ENCODE measurements at places on chromosomes 3 and 15.
A peak's percentile ranks its signal among the peaks of the same experiment; 100 is the strongest.

GRCh38 chr3:9730657-9731205, 804 bp upstream of the BRPF1 start:
- no peak for DNase-seq

DNA sequence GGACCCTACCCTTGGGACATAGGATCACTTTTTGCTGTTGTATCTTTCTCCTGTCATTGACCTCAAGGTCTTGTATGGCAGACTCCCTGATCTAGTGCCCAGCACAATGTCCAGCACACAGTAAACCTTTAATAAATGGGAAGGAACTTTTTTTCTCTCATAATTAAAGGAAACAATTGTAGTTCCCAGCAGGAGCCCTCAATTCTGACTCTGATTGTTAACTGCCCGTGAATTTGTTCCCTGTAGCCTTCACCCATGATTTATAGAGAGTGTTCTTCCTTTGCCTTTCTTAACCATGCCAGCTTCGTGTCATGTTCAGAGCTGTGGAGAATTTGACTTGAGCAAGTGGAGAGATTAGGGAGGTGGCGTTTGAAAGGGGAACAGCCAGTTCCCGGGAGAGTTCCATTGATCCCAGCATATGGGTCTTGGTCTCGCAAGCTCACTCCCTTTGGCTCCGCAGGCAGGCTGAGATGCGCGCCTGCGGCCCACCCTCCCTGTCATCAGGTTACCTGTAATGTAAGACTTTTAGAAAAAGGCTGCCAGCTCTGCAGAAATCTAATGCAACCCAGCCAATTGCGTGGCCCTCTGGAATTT, 182.6 kb downstream of the TP63 start:
- no peak for DNase-seq

DNA sequence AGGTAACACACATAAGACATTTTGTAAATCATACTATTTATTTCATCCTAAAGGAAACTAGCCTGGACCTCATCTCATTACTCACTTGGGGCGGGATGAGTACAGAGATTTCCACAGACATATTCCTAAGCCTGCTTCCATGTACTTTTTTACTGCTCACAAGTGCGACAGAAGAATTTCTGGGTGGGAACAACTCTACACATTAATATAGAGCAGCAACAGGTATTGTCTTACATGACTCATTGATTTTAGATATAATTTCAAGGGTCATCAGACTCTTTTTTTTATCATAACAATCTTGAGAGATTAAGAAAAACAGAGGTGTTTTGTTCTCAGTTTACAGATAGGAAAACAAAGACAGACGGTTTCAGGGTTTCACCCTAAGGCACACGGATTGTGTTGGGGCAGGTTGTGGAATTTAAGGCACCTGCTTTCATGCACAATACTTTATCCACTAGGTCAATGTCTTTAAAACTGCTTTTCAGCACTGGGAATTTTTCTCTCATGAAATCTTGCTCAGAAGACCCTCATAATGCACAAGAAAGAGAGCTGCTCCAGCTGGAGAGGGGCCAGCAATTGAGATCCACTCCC, 186.7 kb upstream of the CDIN1 start:
- DNase-seq, result no peak

- no peak for DNase-seq
Observed at GRCh38 chr3:9408546-9408945, 11.1 kb downstream of the SETD5 start.

- no peak for DNase-seq
Observed at GRCh38 chr3:120471643-120472042, 20.9 kb upstream of the FSTL1 start.

GRCh38 chr3:85726241-85726640, 767.5 kb downstream of the CADM2 start:
- DNase-seq, result no peak

GRCh38 chr3:125109536-125109925, 53.7 kb upstream of the HEG1 start:
- no peak for DNase-seq

- no peak for DNase-seq
Observed at GRCh38 chr15:72220687-72221086, 10.3 kb downstream of the PKM start.

GRCh38 chr3:171804618-171805389, 5.5 kb downstream of the PLD1 start:
- DNase-seq, result no peak

DNA sequence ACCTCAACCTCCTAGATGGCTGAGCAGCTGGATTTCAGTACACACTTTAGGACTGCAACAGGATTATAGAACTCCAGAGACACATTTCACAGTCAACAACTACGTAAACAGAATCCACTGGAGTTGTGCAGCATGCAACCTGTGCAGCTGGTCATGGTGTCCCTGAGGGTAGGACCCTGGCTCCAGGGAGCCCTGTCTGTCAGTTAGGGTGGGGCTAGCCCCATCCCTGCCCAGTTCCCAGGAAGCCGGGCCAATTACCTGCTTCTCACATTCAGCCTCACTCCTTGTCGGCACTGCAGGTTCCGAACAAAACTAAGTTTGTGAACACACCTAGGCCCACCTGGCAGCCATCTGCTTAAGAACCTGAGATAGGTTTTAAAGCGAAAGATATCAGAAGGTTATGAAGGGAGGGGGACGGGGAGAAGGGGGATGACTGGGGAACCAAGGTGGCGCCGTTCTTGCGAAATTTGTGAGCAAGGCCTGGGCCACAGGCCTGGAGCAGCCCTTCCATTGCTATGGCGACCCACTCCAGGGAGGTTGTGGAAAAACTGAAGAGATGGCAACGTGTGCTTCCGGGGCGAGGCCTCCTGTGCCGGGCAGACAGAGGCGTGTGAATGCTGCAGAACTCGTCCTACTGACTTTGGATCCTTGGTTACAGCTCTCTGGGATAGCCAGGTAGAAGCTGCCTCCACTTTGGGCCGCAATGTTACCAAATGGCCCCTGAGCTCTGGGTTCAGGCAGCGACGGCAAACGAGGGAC, 25.3 kb downstream of the ACSBG1 start:
- DNase-seq, result no peak

GRCh38 chr15:76151599-76151974, 91.8 kb downstream of the TMEM266 start:
- DNase-seq, result no peak

DNA sequence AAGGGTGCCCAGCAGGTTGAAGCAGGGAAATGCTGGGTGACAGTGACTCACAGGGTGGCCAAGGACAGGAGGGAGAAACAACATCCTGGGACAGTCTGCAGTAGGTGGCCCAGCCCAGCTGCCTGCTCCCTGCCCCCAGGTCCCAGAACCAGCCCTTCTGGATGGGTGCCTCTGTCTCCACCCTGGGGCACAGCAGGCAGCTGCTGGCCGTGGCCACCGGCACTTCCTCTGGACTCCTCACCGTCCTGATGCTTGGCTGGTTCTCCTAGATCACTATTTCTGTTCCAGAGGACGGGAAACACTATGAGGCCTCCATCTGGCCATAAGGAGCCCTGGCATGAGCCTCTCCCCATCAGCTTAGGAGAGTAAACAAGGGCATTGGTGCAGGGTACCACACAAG, 258.9 kb downstream of the XXYLT1 start:
- DNase-seq, result no peak

DNA sequence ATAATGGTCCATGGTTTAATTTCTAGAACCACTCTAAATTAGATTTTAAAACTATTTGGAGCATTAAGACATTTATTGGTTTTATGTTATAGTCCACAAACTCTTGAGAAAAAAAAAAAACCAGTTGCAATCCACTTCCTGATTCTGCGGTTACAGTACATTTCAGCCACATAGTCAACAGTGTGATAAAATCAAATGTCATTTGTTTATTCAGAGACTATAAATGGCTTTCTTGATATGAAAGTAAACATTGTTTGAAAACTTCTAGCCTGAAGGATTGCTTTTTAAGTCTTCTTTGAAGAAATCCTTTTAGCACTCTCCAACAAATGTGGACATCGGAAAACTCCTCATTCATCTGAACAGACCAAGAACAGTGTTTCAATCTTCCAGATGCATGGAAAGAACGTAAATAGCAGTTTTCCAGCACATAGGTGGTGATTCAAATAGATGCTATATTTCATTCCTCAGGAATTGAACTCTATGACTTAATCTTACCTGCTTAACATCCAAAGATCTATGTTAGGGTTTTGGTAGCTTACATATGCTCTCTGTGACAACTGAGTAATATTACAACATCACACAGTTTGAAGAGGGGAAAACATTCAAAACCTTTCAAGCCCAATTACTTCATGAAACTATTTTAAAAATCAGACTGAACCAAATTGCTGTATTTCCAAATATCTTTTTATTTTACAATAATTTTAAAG, 87.8 kb upstream of the UBE2E2 start:
- no peak for DNase-seq

- DNase-seq, result no peak
Observed at GRCh38 chr15:98597666-98598065, 50.7 kb upstream of the IGF1R start.

- DNase-seq, result no peak
Observed at GRCh38 chr3:1591327-1592028, 498.7 kb downstream of the CNTN6 start.

GRCh38 chr3:11382146-11382745, 110.0 kb downstream of the ATG7 start:
- no peak for DNase-seq

- DNase-seq, result no peak
Observed at GRCh38 chr3:87810452-87811016, 248.3 kb downstream of the CGGBP1 start.

GRCh38 chr3:29977360-29977759, 629.0 kb upstream of the TGFBR2 start:
- no peak for DNase-seq

GRCh38 chr3:32510075-32510724, 7.5 kb upstream of the CMTM6 start:
- peak; percentile 63 for DNase-seq

- no peak for DNase-seq
Observed at GRCh38 chr3:179760944-179761343, 108.1 kb downstream of the USP13 start.

- DNase-seq, result peak; percentile 29
Observed at GRCh38 chr15:51162865-51163762, 68.4 kb upstream of the TNFAIP8L3 start.

- no peak for DNase-seq
Observed at GRCh38 chr3:169687603-169688002, 24.1 kb upstream of the MECOM start.

DNA sequence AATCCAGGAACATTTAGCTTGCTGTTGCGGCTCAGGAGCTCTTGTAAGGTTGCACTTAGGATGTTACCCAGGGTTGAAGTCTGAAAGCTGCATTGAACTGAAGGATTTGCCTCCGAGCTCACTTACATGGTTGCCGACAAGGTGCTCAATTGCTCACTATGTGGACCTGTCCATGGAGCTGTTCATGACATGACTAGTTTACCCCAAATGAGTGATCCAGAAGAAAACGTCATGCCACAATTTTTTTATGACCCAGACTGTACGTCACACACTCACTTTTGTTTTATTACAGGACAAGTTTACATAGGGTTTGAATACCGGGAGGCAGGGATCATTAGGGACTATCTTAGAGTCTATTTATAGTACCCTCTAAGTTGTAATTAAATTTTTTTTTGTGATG, 21.0 kb upstream of the CLDN11 start:
- no peak for DNase-seq

DNA sequence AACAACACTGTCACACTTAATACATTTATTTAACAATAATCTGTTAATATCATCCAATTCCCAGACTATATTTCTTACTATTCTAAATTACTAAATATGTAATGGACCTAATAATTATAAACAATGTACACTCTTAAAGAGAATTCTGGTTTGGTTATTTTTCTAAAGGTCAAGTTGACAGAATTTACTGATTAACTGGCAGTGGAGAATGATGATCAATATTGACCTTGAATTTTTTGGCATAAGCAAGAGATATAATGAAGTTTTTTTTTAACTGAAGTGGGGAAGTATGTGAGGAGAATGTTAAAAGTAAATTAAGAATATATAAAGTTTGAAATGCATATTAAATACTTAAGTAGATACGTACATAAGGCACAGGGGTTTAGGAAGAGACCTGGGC, 33.8 kb downstream of the BCHE start:
- DNase-seq, result no peak

DNA sequence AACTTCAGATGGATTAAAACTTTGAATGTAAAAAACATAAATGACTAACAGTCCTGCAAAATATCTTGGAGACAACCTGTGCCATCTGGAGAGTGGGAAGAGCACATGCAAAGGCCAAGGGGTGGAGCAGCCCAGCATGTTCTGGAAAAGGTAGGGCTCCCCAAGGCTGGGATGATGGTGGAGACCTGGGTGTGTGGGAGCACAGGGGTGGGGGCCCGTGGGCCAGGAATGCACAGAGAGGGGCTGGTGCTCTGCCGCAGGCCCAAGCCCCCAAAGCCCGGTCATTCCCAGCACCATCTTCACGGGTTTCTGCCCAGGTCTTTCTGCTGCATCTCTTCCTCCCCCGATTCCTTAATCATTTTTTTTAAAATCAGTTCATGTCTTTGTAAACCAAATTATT, 9.7 kb upstream of the GATA2 start:
- DNase-seq, result no peak

GRCh38 chr15:25582886-25583285, 144.1 kb upstream of the UBE3A start:
- DNase-seq, result no peak

DNA sequence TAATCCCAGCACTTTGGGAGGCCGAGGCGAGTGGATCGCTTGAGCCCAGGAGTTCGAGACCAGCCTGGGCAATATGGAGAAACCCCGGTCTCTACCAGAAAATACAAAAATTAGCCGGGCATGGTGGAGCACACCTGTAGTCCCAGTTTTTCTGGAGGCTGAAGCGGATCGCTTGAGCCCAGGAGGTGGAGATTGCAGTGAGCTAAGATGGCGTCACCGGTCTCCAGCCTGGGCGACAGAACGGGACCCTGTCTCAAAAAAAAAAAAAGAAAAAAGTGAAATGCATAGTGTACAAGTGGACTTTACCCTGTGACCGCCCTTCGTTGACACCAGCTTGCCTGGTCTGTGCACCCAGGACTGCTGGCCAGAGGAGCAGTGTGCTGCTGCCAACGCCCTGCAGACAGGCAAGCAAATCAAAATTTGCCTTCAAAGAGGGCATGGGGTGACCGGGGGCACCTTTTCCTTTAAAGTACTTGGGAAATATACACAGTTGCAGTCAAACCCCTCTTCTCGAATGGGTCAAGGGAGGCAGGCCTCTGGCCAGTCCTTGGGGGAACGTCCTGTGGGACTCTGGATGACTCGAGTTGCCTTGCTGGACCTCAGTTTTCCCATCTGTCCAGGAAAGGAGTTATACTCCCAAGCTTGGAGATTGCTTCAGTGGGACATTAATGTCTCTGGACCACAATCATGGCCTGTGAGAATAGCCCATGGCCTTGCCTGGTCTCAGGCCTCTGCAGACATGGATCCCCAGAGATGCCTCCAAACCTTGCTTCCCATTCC, 1.0 kb downstream of the XYLB start:
- no peak for DNase-seq

DNA sequence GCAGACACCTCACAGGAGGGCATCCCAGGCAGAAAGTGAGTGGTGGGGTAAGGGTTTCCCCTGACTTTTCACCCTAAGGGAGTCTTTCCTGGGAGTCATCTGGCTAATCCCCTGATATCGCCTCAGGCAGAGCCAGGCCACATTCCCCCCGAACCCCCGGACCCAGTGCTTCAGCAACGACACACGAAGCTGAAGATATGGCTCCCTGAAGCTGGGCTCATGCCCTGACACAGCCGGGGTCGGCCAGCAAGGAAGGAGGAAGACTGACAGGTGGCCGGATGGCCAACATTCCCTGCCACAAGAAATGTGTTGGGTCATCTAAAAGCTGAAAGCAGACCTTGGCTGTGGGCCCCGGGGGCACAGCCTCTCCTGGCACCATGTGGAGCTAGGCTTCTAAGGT, 14.4 kb downstream of the CHST13 start:
- DNase-seq, result no peak

All from activated CD4-positive, alpha-beta T cell treated with anti-CD3 and anti-CD28 coated beads, Interleukin-2, amount 50 U/mL, for 4 hours (primary cell).